ENCODE measurements at places on chromosomes 12 and 14.
A peak's percentile ranks its signal among the peaks of the same experiment; 100 is the strongest.

DNA sequence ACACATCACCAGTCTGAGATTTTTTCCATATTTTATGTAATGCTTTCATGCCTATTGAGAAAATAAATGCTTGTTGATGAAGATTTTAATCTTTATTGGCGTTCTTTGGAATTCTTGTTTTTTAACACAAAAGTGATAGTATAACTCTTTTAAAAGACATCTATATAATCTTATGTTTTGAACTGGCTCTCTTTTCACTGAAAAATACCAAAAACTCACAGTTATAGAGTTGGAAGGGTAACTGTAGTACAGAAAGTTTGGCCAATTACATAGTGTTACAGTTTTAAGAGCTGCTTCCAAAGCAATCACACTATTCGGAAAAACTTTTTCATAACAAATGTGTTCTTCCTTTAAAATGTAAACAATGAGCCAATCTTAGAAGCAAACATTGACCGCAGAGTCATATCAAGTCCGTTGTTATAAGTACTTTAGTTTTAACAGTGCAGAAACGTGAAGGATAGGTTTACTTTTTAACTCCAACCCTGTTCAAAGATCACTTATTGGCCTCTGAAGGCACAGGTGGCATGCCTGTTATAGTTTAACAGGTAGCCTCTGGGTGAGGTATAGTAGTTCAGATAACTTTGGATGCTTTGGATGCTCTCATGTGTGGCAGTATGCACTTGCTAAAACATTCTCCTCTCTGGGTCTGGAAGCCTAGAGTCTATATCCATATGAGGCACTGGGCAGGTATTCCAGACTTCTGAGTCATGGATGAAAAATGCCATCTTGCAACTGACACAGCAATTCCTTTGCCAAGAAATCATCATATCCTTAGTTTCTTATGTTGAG is 12.1 kb upstream of the NTN4 start:
- DNase-seq, result no peak

DNA sequence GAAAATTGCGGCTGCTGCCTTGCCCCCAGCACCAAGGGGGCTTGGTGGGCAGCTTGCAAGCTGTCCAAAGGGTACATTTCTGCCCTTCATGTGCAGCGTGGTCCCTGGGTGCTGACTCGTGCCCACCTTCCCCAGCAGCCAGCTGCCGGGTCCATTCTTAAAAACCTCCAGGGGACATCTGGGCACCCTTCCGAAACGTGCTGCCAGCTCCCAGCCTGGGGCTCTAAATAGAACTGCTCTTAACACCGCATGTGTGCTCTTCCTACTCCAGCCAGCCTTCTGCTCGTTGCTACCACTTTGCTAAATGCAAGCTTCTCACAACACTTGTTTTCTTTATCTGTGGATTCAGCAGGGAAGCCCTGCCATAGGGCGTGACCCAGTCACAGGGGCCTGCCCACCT is 66.0 kb downstream of the RIMBP2 start:
- no peak for DNase-seq

DNA sequence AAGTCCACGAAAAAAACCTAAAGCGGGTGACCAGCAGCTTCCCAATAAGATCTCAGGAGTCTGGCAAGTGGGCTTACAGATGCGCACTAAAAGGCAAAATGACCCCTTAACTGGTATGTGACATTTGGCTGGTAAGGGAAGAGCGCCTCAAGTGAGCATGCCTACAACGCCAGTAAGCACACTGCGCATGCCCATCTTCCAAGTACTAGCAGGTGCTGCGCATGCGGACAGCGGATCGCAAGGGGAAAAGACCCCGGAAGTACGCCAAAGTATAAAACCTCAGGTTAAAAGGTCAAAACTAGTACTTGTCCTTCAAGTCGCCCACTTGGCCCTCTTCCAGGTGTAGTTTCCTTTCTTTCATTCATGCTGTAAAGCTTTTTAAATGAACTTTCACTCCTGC is 518.5 kb upstream of the MDGA2 start:
- DNase-seq, result no peak

DNA sequence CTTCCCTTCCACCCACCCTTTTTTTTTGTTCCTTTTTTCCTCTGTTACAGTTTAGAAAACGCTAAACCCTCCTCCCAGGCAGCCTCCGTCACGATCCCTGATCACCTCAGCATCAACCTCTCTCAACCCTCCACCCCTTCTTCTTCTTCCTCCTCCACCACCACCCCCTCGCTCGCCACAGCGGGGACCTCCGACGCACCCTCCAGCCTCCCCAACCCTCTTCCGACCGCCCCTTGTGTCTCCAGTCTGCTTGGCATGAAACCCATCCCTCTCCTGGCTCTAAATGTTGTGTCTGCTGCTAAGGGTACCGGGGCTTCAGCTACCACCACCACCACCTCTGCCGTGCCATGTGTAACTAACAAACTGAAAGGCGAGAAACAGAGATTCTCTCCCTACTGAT is 22.9 kb downstream of the PCBP2 start:
- DNase-seq, result no peak

DNA sequence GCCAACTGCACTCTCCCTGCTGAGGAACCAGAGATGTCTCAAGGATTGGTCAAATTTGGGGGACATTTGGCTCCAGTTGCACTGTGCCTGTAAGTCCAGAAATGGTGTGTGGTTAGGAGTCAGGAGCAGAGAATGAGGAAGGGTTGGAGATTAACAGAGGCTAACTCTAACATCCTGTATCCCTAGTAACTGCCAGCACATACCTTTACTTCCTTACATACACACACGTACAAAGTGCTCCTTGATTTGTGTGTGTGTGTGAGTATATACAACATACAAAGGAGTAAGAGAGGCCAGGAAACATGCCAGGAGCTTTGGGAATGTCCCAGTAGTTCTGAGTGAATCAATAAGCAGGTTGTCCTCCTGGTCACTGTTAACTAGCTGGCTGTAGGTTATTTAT is 39.8 kb upstream of the NRXN3 start:
- no peak for DNase-seq

DNA sequence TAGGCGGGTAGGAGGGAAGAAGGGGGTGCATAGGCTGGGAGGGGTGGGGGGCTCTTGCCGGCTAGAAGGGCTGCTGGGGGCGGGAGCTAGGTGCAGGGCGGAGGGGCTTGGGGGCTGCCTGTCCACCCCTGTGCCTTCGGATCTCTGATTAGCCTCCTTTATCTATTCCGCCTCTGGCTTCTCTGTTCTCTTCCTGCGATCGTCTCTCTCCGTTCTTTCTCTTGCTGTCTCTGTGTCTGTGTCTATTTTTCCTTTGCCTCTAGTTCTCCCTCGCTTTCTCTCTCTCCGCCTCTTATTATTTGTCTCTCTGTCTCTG is 166.7 kb upstream of the LHX5 start:
- no peak for DNase-seq

- DNase-seq, result peak; percentile 56
Measured at GRCh38 chr14:21106498-21107282, 5.8 kb downstream of the TMEM253 start.

- DNase-seq, result no peak
Measured at GRCh38 chr12:3670083-3670620, 82.8 kb downstream of the CRACR2A start.

DNA sequence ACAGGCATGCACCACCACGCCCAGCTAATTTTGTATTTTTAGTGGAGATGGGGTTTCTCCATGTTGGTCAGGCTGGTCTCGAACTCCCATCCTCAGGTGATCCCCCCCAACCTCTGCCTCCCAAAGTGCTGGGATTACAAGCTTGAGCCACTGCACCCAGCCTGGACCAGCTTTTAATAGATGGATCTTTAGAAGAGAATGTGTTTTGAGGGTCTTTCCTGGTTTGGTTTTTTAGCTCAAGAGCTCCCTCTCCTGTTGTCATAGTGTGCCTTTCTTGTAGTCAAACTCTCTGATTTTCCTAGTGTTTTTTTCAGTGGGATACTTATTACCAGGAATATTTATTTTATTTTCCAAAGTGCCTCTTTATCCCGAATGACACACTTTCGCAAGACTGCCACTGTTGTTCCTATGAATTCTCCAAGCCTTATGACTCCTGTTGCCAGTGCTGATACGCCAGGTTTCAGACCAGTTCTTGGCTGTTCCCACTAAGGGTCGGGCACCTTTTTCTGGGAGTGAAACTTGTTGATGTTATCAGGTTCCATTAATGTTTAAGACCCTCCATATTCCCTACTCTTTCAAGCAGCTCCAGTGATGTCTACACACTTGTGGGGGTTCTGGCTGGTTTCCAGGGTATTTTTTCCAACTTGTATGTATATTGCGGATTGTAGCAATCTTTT is 31.5 kb upstream of the LIMA1 start:
- DNase-seq, result no peak

DNA sequence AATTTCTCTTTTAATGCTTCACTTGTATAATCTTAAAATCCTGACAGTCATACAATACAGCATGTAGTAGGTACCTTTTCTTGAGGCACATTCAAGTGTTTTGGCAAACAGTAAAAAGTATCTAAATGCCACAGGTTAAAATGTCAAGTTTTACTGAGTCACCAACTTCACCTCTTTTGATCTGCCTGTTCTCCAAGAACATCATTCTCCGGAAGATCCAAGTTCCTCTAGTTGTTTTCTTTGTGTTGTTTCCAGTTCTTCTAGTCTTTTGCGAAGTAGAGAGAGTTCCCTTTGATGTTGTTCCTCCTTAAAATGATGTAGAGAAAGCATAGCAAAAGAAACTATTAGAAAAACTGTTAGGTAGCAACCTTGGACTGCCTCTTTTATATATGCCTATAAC is 151.1 kb downstream of the CEP83 start:
- DNase-seq, result no peak

- DNase-seq, result no peak
Measured at GRCh38 chr12:116654226-116654743, 83.6 kb downstream of the SPRING1 start.

DNA sequence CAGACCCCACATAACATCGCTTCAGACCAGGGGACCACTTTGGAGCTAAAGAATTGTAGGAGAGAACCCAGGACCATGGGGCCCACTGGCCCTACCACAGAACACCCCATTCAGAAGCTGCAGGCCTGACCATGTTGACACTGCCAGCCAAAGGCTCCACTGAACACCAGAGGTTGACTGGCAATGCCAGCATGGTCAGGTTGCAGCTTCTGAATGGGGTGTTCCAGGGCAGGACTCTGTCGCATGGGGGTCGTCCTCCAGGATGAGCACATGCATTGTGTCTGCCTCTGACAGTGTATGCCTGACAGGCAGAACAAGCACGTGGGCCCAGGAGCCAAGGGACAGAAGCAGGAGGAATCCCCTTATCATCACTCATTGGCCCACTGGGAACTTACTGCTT is 34.1 kb downstream of the DIO3 start:
- DNase-seq, result no peak

DNA sequence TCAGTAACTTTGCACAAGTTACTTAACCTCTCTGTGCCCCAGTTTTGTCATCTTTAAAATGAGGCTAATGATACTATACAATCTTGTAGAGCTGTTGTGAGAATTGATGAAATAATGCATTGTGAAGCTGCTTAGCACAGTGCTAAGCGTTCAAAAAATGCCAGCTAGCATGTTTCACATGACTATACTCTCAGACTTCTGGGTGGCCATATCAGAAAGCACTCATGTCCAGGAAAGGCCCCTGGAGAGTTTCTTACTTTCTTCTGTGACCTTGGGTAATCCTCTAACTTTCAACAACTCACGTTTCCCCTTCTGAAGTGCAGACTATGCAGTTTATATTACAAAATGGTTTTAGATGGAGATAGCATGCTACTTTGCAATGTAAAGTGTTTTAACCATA is 68.1 kb downstream of the TPH2 start:
- no peak for DNase-seq

- no peak for DNase-seq
Measured at GRCh38 chr12:75086091-75087038, 123.3 kb downstream of the KCNC2 start.

DNA sequence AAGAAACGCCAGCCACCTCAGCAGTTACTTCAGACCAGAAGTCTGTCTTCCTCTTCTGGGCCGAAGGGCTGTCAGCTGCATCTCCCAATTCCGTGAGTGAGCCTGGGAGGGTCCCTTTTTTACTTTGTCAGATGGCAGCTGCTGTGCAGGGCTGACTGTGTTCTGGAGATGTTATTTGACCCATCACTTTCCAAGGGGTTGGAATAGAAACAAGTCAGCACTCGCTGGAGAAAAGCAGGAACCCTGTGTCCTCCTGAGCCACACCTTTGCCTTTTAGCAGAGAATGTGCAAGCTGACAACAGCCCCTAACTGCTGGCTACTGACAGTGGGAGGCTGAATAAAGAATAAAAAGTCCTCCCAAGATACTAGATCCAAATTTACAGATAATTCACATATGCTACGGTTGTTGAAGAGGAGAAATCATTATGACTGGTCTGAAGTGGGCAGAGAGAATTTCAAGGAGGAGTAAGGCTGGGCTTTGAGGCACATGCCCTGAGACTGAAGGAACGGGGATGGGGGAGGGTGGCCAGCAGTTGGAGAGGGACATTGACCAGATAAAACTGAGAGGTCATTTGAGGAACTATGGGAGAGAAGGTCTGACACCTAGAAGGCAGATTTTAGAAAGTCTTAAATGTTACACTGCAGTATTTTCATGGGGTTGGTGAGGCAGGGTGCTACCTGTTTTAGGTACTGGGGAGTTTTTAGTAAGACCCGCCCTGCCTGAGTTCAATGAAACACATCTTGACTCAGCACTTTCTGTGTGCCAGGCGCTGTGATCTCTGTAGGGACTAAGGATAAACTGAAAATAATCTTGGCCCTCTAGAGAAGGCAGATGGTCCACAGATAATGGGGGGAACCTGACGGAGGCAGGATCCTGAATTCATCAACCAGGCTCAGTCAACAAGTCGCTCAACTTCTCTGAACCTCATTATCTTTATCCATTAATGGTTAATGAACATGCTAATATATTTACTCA is 27.4 kb downstream of the FAM234B start:
- DNase-seq, result no peak

DNA sequence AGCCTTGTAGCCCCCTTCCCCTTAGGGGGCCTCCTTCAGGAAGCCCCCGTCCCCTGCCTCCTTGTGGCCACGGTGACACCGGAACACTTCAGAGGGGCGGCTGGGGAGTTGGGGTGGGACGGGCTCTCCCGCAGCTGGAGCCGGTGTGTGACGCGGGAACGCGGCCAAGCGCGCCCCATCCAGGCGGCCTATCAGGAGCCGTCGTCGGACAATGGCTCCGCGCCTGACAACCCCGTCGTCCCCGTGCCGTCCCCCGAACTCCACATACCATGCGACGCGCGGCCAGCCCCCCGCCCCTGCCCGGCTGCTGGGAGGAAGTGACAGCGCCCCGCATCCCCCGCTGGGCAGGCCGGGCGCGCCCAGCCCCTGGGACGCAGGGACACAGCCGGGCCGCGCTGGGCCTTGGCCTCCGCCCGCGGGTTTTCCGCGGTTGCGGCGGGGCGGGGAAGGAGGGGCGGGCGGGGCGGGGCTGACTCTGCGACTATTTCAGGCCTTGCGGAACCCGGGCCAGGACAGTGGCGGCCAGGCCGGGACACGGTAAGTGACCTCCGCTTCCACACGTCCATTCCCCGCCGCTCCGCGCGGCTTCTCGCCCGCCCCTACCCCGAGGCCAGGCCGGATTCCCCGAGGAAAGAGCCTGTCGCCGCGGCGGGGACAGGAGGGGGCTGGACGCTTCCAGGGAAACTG is at the start of gene TNFAIP2:
TNFAIP2 (plus strand) TSS at position 515 of the 687 bp plus-strand sequence. CDS start 2,997 bp downstream, outside the sequence.
- DNase-seq, result no peak

- DNase-seq, result no peak
Measured at GRCh38 chr14:50951032-50951431, 6.7 kb upstream of the PYGL start.

- DNase-seq, result no peak
Measured at GRCh38 chr12:112528521-112528920, 109.8 kb downstream of the PTPN11 start.

All from progenitor cell of endocrine pancreas (in vitro differentiated cells).